ENCODE measurements at places on chromosomes 6 and 20.
A peak's percentile ranks its signal among the peaks of the same experiment; 100 is the strongest.

DNA sequence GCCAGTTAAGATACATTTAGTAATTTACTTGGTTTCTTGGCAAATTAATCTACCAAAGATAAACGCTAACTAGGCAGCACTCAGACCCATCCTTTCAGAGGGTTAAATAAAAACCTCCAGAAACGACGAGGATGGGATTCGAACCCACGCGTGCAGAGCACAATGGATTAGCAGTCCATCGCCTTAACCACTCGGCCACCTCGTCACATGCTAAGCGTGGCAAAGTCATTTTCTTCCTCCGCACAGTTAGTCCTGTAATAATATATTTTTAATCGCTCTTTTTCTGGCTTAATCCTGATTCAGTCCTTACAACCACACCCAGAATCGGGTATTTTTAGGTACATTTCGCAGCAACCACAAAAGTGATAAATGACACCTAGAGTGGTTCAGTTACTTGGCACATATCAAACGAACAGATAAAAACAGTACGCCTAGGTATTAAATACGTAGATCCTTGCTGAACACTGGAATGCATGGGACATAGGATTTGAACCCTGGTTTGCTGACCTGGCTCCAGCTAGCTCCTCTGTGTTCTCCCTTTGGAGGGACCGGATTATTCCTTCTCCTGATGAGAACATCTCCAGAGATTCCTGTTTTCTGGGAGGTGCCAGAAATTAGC, 71.6 kb downstream of the GPX5 start:
- DNase-seq, result peak; percentile 39

DNA sequence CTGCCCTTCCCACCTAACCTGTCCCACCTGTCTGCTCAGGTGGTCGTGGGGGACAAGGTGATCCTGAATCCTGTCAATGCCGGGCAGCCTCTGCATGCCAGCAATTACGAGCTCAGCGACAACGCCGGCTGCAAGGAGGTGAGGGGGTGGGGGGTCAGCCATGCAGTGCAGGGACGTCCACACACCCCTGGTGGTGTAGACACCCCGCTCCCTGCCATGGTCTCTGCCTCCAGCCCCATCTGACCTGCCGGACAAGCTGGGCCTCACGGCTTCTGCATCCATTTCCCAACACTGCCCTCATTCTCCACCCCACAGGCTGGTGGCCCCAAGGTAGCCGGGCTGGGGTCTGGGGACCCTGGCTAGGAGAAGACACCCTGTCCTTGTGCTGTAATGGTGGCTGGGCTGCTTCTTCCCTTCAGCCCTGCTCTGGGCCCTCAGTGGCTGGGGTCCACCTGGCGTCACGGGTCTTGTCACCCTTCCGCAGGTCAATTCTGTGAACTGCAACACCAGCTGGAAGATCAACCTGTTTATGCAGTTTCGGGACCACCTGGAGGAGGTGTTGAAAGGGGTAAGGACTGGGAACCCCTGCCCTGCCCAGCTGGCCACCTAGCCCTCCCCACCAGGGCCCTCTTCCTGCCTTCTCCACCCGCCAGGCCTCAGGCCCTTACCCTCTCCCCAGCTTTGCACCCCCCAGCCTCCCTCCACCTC, 38.0 kb downstream of the ITPR3 start:
- no peak for DNase-seq

DNA sequence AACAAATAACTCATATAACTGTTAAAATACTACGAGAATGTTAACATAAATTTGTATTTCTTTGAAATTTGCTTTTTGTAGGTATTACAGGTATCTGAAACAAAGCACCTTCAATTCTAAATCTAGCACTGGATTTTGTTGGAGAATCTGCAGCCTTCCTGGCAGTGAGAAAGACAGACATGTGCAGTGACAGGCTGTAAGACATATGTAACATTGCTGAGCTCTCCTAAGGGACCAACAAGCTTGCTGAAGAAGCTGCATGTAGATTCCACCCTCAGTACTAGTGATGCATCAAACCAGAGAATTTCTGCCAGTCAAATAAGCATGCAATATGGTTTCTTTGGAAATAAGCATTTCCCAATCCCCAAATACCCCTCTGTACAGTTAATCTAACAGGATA, 20.5 kb upstream of the KIAA1586 start:
- DNase-seq, result no peak

DNA sequence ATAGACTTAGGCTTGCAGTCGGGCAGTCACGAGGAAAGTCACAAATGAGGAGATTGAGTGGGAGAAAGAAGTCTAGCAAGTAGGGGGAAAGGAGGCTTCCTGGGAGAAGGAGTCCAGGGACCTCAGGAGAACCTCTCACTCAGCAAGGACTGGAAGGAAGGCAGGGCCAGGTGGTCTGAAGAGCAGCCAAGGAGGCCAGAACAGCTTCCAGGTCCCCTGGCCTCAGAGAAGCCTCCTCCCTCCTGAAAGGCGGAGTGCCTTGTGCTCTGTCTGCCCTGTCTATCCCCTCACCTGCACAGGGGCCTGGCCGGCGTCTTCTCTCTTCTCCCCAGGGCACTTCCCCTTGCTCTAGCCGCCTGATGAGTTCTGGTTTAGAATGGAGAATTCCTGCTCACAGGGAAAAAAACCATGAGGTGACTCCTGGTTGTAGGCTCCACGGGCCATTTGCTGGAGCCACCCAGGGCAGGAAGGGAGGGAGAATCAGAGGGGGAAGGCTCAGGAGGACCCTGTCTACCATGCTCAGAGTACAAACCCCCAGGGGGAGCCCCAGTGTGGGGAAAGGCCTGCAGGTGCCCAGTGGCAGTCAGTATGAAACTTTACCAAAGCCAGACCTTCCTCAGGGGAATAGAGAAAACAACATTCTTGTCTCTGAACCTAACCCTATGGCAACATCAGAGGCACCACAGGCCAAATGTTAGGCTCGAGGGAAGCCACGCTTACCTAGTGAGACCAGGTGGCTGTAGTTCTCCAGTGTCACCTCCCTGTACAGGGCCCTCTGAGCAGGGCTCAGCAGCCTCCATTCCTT, 11.2 kb downstream of the ZNF337 start:
- DNase-seq, result no peak

Data from NCI-H1930 (cell line).